ENCODE measurements at places on chromosomes 11 and 22.

DNA sequence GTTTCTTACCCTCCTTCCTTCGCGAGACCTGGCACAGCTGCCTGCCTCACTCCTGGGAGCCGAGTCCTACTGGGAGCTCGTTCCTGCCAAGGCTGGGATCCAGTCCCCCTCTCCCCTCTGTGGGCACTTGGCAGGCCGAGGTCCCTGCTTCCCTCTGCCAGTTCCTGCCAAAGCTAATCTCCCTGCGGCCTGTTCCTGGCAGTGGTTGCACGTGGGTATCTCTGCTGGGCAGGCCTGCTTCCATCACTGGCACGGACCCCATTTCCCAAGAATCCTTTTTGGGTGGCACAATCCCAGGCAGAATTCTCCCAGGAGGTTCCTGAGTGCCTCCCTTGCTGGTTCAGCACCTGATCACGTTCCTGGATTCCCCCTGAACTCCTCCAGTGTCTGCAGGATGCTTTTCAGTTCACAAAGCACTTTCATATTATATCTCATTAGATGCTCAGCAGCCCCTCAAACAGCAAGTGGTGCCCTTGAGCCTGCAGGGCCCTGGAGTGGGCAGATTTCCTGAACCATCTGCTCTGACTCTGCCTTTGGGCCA, 96.5 kb downstream of the RRM1 start:
- DNase-seq, result no peak

GRCh38 chr11:64036087-64037026, 626 bp downstream of the FLRT1 start:
- no peak for DNase-seq

GRCh38 chr11:130640526-130640925, 192.1 kb downstream of the ADAMTS15 start:
- DNase-seq, result no peak

DNA sequence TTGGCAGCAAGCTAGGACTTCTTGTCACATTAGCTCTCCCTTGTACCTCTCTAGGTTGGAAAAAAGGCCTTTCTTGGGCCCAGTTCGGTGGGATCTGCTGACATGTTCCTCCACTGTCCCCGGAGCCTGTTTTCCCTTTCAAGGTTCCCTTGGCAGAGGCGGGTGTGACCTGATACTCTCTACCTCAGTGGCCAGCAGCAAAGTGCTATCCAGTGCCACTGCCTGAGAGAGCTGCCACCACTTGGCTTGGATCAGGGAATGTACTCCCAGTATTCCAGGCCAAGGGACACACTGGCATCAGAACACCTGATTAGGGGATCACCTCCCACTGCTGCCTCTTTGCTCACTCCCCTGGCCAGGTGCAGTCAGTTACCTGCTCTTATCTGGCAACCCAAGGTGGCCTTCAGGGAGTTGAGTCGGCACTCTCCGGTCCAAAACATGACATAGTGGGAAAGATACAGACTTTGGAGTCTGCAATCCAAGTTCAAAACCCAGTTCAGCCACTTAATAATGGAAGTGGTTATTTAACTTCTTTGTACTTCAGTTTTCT, 17.8 kb upstream of the NAV2 start:
- DNase-seq, result no peak

DNA sequence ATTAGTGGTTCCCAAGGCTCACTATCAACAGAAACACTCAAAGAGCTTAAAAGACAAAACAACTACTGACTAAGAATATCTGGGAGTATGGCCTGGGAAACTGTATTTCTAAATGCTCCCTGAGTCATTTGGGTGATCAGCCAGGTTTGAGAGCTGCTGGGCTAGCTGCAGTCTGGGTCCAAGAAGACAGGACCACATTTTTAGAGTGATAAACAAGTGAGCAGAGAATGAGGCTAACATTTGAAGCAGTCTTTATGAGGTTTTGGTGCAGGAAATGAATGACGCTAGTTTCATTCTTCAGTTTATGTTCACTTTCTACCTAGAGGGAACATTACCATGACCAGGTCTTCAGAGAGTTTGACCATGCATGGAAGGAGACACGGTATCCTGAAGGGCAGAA, 97.7 kb downstream of the TEAD1 start:
- DNase-seq, result no peak

GRCh38 chr11:71940561-71941219, 11.8 kb downstream of the RNF121 start:
- DNase-seq, result no peak

GRCh38 chr11:93329936-93330445, 551 bp upstream of the DEUP1 start:
- DNase-seq, result no peak

GRCh38 chr11:12331239-12331874, 46.0 kb upstream of the PARVA start:
- DNase-seq, result peak; percentile 4

DNA sequence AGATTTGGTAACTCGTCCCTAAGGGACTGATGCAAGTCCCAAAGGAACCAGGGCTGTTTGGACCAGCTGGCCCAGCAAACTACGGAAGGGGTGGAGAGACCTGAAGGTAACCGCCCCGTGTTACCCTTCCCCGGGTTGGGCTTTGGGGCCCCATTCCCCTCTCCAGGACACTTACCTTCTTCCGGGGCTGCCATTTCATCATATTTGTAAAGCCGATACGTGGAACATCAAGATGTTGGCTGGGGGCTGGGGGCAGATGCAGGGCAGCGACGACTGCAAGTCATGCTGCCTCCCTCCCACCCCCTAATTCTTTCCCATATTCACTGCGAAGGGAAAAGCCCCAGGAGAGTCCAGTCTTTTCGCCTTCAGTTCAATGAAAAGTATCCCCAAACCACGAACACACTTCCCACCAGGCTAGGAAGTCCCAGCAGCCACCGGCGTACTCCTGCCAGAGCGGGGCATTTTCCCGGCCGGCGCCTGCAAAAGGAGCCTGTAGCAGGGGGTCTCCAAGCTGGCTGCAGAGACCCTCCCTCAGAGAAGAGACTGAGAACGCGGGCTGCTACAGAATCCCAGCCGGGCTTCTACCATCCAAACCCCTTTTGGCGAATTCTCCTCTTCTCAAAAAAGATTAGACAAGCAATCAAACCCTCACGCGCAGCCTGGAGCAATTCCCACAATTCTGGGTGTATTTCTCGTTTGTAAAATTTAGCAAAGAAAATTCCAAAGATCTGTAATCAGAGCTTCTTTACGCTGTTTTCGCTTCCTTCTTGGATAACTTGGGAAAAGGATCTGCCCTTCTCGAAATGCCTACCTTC, 236.7 kb downstream of the TTC28 start:
- no peak for DNase-seq

DNA sequence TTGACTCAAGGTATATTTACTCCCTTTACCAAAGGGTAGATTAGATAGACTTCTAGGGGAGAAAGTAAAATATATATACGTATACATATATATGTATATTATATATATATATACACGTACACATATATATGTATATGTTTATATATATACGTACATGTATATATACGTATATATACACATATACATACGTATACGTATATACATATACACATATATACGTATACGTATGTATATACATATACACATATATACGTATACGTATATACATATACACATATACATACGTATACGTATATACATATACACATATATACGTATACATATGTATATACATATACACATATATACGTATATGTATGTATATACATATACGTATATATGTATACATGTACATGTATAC, 430.5 kb upstream of the ANO3 start:
- DNase-seq, result no peak

DNA sequence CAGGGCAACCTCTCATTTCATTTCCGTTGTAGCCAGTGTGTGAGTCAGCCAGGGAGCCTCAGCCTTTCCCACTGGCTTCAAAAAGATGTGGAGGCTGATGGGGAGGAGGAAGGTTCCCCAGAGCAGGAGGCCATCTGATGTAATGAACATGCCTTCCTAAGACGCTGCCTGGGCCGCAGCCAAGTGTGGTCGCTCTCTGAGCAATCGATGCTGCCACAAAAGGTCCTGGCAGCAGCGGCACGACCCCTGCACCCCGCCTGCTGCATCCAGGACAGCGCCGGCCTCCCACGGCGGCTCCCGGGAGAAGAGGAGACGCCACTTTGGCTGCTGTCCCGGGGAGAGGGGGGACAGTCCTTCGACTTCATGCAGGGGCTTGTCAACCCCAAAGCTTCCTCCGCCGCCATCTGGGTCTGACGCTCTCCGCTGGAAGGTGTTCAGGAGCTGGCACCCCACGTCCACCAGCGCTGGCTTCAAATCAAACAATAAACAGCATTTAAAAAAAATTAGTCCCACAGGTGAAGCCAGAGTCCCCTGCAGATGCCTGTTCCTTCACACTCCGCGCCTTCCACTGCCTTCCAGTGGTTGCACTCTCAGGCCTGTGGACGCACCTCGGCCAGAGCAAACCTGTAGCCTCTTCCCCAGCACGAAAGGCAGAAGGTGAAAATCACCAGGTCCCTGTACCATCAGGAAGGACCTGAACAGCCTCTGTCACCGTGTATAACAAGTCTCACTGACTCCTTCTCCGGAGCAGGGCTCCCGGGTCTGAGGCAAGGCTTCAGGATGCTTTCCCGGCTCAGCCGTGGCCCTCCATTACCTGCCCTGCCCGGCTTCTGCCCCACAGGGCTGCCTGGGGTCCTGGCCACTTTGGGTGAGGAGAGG, 930.7 kb downstream of the BRD1 start:
- no peak for DNase-seq

- DNase-seq, result no peak
These were observed 146.4 kb downstream of the CHST1 start for GRCh38 chr11:45518833-45519535.

- DNase-seq, result no peak
These were observed 64.5 kb downstream of the CEP164 start for GRCh38 chr11:117392001-117392690.

GRCh38 chr11:8011981-8012444, 24.9 kb downstream of the EIF3F start:
- no peak for DNase-seq
